Vagina (tissue), 2 donors: ENCODE measurements at places on chromosomes 16 and 17.

DNA sequence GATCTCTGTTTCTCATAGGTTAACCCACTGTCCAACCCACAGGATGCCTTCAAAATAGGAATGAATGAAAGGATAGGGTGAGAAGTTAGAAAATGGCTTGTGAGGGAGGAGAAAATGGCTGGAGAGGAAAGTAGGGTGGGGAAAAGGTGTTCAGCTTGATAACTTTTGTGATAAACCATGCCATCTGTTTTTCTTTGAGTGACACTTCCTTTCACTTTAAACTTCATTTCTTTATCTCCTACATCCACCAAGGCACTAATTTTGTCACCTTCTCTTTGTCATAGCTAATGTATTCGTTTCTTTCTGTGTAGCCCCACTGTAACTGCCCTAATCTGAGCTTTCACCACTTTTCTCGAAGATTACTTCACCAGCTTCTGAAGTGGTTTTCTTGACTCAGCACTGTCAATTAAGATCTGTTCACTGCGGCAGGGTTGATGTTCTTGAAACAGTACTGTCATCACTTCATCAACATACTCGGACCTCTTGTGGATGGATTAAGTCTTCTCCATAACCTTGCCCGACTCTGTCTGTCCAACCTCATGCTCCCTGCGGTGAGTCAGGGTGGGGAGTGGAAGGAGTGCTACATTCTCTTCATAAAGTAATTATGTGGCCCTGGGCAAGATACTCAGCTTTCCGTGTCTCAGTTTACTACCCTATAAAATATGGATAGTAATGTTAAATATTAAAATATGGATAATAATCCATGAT, 5.5 kb upstream of the KRT10 start:
- DNase-seq, result no peak

GRCh38 chr17:18987862-18988545, 16.6 kb downstream of the FAM83G start:
- no peak for DNase-seq

GRCh38 chr17:58415371-58416055, 1.8 kb downstream of the RNF43 start:
- no peak for DNase-seq

- DNase-seq, result no peak
Measured at GRCh38 chr17:48550502-48551213, 5.7 kb upstream of the HOXB2 start.

- DNase-seq, result no peak
Measured at GRCh38 chr16:58105631-58106030, 23.6 kb downstream of the CFAP20 start.

DNA sequence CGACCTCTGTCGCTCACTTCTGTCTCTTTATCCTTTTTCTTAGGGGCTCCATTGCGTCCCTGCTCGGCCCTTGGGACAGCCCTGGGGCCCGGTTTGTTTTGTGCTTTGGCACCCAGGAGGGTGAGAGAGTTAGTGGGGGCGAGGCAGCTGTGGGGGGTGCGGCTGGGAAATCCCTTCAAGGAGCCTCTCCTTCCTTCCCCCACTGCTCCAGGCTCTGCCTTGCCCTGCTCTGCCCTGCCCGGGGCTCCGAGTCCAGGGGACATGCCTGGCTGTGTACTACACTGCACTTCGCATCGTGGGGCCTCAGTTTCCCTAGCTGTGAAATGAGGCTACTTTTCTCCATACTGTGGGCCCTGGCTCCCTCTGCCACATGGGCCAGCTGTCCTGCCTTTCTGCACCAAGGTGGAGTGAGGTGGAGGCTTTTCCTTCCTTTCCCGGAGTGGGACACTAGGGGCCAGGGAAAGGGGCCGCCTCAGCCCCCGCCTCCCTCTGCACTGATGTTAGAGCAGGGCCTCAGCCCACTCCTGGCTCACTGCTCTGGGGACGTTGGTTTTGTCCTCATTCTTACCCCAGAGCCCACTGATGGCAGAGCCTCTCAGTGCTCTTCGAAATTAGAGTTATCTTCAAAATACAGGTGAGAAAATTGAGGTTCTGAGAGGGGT, 980 bp downstream of the LLGL1 start:
- no peak for DNase-seq

GRCh38 chr17:47742319-47743181, 9.5 kb downstream of the TBX21 start:
- no peak for DNase-seq

- DNase-seq, result no peak
Measured at GRCh38 chr17:6532441-6532885, 23.9 kb downstream of the PITPNM3 start.

DNA sequence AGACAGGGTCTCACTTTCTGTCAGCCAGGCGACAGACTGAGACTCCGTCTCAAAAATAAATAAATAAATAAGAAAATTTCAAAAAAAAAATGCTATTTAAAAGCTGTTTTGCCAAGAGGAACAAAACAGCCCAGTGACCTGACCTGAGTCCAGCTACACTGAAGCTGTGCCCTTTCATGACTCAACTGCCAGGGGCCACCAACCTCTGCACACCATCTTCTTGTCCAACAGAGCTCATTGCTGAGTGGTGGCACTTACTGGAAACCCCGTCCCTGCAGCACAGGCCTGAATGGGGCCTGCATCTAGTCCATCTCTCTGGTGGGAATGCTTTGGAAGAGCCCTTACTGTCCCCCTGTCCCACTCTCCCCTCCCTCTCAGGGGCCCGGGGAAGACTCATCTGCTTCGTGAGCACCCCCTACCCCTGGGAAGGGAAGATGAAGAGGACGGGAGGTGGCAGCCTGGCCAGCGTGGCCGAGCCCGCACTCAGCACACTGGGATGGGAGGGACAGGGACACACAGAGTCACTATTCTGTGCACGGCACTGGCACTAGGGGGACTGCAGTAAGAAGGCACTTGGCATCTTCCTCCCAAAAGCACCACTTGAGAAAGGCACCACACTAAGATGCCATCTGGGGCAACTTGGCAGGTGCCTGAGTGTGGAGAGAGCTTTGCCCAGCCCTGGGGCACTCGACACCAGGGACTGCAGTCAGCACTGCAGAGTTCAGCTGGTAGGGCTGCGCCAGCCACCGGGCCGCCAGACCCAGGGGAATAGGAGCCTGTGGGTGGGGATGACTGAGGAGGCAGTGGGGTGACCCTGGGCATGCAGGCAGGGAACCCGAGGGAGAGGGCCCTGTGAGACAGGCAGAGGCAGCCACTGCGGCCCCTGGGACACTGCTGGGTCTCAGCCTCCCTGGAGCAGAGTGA, 13.5 kb downstream of the FBXO31 start:
- no peak for DNase-seq

DNA sequence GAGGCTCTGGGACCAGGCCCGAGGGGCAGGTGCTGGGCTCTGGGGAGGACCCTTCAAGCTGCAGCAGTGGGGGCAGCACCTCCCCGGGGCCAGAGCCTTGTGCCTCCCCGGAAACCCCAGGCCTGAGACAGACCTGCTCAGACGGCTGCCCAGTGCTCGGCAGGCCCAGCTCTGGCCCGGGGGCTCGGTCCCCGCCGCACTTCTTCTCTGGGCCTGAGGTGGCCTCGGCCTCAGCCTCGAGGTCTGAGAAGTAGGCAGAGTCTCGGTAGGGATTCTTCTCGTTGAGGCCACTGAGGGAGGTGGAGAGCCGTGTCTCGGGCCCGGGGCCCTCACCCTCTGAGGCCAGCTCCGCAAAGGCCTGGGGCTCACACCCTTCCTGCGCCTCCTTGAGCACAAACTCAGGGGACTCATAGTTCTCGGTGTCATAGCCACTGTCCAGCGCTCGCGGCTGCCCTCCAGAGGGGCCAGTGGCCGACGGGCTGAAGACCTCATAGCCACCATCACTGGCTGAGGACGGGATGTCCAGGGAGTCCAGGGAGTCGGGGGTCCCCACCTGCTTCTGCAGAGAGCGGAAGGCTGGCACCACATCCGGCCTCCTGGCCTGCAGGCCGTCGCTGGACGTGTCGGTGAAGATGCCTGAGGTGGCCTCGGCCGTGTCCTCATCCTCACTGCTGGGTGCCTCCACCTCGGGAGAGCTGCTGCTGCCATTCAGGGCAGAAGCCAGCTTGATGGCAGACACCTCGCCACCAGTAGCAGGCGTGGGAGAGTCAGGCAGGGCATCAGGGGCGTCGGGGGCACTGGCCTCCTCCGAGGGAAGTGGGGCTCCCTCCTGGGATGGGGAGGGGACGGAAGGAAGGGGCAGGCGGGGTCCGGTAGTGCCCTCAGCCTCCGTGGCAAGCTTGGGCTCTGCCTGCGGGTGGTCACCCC, 44.3 kb upstream of the PVALEF start:
- no peak for DNase-seq

DNA sequence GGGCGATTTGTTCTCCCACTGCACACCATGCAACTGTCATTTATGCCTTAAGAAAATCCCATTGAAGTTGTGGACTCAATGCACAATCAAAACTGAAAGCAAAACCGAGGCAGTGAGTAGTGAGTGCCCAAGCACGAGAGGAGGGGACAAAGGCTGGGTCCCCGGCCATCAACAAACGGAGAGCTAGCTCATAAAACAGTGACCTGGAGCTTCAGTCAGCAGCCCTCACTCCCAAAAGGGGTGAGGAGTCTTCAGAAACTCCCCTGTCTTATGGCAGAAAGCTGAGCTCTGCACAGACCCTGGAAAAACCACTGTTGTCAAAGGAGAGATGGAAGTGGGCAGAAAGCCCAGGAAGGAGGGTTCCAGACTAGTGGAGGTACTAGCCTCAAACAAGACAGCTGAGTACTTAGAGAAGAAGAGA, 96.9 kb downstream of the ADCY9 start:
- DNase-seq, result no peak

DNA sequence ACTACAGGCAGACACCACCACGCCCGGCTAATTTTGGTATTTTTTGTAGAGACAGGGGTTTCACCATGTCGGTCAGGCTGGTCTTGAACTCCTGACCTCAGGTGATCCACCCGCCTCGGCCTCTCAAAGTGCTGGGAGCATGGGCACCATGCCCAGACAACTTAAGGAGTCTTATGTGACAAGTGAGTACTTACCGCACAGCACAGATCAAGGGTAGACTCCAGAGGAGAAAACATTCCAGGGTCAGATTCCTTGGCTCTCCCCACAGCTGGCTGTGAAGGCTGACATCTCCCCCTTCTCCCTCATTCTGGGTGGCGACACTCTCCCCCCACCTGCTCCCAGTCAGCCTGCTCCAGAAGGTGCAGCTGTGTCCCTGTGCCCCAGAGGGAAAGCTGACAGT, 10.6 kb downstream of the ZSCAN10 start:
- no peak for DNase-seq

- no peak for DNase-seq
Measured at GRCh38 chr17:13597723-13598347, 3.9 kb downstream of the HS3ST3A1 start.

DNA sequence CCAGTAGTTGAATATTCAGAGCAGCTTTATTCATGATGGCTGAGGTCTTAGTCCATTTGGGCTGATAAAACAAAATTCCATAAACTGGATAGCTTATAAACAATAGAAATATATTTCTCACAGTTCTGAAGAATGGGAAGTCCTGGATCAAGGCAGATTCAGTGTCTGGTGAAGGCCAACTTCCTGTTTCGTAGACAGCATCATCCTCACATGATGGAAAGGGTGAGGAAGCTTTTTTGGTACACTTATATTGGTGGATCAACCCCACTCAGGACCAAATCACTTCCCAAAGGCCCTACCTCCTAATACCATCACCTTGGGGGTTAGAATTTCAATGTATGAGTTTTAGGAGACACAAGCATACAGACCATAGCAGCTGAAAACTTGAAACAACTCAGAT, 224.2 kb downstream of the CYB561 start:
- DNase-seq, result no peak

- no peak for DNase-seq
Measured at GRCh38 chr16:4450430-4450829, 24.0 kb downstream of the NMRAL1 start.

DNA sequence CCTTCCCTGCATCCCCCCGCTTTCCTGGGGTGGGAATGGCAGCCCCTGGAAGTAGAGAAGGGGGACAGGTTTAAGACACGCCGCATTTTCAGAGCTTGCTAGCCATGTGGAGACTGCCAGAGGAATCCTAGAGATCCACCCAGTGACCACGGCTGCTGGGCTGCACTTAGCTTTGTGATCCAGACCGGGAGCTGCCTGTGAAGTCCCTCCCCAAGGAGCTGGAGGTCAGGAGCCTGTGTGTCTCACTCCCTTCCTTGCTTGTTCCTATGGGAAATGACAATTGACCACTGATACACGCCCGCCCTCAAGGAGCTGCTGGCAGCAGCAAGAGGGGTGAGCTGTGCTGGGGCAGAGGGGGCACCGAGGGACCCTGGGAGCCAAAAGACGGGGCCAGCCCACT, 73.7 kb downstream of the SREBF1 start:
- no peak for DNase-seq
